ENCODE measurements at places on chromosomes 6 and 20.

GRCh38 chr6:147999001-147999540 lies 343.6 kb upstream of the SASH1 start:
- DNase-seq = no peak

DNA sequence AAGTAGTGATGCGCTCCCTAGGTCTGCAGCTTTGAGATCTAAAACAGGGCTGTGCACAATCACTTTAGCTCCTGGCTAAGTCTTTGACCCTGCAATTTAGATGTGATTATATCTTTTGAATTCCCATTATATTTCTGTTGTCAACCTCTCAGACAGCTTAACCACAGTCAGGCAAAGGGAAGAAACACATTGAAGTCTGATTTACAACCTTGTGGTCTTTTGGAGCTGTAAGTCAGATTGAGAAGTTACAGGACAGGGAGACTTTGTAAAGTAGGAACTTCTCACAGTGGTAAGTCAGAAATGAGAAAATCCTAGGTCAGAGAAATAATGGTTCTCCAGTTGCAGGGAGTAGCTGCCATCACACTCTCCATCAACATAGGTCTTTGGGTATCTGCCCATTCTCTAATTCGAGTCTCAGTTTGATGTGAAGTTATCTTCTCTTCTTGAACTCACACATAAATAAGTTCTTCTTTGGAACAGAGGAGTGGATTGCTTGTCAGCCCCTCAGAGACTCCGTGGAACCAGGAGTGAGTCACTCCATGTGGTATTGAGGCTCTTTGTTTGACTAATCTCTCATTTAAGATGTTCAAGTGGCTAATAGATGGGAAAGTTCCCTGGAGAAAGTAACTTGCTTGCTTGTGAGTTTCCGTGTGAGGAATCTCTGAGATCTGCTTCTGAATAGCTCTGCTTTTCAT lies 35.0 kb upstream of the SGK1 start:
- DNase-seq = no peak

- no peak for DNase-seq
Observed at GRCh38 chr6:158668707-158669103, 18.9 kb downstream of the SYTL3 start.

DNA sequence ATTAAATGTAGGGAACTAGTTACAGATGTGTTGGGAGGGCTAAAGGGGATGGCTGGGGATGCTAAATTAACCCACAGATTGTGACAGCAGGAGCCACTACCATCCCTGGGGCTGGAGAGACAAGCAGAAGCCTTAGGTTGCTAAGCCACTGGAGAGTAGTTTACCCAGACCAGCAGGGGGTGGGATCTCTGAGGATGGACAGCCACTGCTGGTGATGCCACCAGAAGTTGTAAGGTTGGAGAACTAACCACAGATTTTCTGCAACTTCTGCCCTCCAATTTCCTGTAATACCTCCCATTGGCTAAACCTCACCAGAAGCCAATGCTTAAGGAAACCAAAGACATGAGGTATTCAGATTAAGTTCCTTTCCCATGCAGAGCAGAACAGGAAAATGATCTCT lies 139.6 kb upstream of the NOX3 start:
- DNase-seq = no peak

DNA sequence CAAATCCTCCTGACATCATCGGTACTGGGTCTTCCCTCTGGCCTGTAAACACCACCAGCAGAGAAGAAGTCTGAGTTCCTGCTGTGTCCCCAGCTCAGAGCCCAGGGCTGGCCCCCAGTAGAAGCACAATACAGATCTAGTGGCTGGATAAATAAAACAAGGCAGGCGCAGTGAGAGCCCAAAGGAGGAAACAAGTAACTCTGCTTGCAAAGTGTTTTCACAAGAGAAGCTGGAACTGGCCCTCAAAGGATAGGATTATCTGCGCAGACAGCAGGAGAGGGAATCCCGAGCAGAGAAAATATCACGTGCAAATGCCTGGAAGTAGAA lies 205.1 kb downstream of the ZDHHC14 start:
- DNase-seq = no peak

DNA sequence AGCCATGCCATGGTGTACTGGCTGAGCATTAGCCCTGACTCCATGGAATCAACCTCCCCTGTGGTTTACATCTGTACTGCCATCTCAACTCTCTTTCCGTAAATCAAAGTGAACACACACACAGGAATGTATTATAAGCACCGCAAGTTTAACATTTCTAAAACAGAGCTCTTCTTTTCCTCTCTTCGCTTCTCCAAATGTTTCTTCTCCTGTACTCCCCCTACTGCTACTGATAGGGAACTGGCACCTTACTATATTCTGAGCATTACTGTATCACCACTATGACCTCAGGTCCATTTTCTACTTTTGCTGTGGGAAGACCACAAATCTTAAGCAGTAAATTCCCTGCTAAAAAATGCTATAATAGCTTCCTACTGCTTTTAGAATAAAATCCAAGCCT lies 101.2 kb downstream of the NUS1 start:
- DNase-seq = no peak

- no peak for DNase-seq
Observed at GRCh38 chr20:10280018-10280908, 61.6 kb downstream of the SNAP25 start.

- DNase-seq = no peak
Observed at GRCh38 chr6:87444362-87444761, 28.4 kb upstream of the SLC35A1 start.

DNA sequence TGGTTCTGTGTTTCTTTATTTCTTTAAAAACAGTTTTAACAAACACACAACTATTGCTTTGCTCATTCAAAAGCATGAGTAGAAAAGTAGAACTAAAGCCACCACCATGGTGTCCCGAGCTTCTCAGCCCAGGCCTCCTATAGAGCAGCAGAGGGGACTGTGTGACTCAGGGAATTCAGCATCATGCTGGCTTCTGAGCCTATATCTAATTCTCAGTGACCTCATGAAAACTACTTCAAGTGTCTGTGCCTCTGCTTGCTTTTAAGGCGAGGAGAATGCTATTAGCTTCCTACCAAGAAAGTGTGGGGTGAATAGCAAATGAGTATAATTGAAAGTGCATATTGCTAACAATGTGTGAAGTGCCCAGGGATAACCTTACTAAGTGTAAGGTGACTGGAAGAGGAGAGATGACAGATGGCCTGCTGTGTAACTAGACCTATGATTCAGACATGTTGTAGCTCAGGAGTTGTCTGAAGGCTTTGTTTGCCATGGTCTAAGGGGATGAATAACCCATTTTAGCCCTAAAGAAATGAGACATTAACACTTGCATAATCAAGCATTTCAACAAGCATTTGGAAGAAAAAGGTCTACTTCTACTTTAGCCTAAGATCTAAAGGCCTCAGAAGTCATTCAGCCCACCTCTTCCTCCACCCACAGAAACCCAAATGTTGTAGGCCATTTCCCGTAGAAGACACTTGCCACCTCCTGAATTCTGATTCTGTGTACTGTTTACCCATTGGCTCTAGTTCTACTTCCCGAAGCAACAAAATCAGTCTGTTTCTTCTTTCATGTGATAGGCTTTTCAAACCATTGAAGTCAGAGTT lies 121.5 kb upstream of the ARG1 start:
- no peak for DNase-seq

GRCh38 chr20:58039274-58040092 lies 189.0 kb downstream of the ANKRD60 start:
- no peak for DNase-seq

- DNase-seq = no peak
Observed at GRCh38 chr20:59736366-59736765, 132.0 kb downstream of the PHACTR3 start.

DNA sequence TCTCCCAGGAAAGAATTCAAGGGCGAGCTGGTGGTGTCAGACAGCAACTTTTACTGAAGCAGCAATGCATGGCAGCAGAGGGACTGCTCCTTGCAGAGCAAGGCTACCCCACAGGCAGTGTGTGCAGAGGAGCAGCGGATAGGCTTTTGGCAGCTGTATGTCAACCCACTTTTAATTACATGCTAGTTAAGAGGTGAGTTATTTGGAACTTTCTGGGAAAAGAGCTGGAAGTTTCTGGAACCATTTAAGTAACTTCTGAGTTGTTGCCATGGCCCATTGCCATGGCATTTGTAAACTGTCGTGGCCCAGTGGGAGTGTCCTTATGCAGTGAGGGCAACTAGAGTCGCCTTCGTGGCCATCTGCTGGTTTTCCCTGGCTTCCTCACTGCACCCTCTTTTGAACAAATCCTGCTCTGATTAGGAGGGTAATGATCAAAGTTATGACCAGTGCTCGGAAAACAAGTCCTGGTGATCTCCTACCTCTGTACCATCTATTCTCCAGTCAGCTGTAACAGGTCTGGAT lies 34.0 kb downstream of the BPIFB4 start:
- DNase-seq = no peak

GRCh38 chr6:117253785-117254184 lies 11.6 kb upstream of the VGLL2 start:
- no peak for DNase-seq

- no peak for DNase-seq
Observed at GRCh38 chr6:52994031-52994838, 849 bp downstream of the GSTA4 start.

DNA sequence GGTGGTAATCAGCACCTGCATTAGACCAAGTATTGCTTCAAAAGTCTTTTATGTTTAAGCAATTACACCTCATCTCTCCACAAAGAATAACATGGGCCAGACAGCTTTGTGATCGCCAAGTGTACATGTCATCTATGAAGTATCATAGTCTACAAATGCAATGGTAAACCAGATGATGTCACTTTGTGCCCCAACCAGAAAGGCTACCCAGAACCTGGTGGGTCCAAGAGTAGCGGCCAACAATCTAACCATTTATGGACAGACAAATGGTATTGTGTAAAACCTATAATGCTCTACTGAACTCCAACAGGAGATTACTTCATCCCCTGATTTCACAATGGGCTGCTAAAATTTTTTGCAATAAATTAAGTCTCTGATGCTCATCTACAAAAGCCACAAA lies 295.9 kb downstream of the GMDS start:
- DNase-seq = no peak

GRCh38 chr6:166330612-166331011 lies 11.7 kb downstream of the SFT2D1 start:
- DNase-seq = no peak

GRCh38 chr20:45548410-45548809 lies 1.2 kb upstream of the EPPIN start:
- no peak for DNase-seq

DNA sequence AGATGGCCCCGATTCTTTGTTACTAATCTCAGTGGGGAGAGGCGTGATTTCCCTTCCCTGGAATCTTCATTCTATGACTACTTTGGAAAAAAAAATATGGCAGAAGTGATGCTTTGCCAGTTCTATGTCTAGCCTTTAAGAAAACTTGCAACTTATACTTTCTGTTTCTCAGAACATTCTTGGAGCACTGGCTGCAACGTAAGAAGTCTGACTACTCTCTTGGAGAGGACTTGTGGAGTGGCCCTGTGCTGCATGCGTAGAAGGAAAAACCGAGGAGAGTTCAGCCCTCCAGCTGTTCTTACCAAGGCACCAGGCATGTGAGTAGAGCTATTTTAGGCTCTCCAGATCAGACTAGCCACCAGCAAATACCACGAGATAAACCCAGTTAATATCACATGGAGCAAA lies 77.6 kb upstream of the STXBP5 start:
- no peak for DNase-seq

DNA sequence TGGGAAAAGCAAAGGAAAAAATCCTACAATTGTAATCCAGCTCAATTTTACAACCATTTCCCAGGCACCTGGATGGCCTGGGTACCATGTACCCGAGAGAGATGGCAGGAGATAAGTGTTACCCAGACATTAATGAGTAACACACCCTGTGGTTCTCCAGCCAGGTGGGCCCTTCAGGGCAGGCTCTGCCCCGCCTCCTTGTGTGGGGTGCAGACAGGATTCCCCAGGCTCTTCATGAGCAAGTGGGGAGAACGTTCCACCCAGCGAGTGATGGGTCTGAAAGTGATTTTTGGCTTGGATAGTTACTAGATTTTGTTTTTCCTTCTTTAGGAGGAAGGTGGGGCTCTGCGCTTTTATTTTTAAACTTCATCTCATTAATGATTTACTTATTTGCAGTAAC lies 243.9 kb downstream of the TAF4 start:
- no peak for DNase-seq

DNA sequence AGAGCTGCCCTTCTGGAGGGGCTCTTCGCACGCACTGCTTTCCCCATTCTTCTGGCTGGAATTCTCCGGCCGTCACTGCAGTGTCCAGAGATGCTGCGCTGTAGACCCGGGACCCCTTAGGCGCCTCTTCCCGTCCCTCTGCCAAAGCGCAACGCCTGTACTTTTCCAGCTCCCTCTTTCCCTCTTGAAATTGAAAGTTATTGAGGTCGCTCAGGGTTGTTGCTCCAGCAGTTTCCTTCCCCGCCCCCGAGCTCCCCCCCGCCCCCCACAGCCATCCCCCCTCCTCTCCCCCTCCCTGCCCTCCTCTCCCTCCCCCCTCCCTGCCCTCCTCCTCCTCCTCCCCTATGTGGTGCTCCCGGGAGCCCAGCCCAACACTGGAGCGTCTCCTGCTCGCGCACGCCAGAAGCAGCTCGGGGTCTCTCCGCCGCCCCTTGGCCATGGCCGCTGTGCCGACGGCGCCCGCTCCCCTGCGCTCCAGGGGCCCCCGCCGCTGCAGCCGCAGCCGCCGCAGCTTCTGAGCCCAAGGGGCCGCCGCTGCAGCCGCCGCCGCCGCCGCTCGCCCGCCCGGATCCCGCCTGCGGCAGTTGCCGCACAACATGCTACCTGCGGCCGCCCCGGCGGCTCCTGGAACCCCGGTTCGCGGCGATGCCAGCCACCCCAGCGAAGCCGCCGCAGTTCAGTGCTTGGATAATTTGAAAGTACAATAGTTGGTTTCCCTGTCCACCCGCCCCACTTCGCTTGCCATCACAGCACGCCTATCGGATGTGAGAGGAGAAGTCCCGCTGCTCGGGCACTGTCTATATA lies at the start of gene RSPO3:
Gene RSPO3, plus strand, starts transcription at position 374 of the 804 bp plus-strand sequence. CDS start 522 bp downstream, outside the sequence.
- no peak for DNase-seq

- no peak for DNase-seq
Observed at GRCh38 chr20:57460781-57461465, 64.0 kb downstream of the CTCFL start.

GRCh38 chr6:89554106-89554505 lies 84.4 kb downstream of the LYRM2 start:
- DNase-seq = no peak

DNA sequence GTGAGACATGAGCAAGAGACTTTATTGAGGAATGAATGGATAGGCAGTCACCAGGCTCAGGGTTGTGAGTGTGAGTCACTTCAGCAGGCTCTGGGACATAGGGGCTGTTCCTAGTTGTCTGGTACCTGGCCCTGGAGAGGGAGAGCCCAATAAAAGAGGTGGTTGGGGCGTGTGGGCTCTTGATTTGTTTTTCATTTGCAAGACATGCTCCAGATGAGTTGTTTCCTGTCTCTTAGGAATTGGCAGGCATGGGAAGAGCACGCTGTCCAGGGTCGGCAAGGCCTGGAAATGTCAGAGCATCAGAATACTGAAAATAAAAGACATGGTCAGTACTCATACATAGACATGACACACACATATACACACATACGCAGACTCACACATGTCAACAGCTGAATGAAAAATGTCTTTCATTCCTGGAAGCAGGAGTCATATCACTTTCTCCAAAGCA lies 166.3 kb upstream of the SULF2 start:
- DNase-seq = no peak

DNA sequence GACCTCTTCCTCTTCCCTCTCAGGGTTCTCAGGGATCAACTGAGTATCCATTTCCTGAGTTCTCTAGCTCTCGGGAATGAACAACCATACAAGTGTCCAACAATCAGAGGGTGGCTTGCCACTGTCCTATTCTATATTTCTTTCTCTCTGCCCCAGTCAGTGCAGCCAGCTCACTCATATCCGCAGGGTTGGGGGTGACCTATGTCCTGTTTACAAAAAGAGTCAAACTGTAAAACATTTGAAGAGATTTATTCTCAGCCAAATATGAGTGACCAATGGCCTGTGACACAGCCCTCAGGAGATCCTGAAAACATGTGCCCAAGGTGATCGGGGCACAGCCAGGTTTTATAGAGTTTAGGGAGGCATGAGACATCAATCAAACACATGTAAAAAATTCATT lies 10.8 kb upstream of the BTN3A2 start:
- no peak for DNase-seq
